Foreskin melanocyte (primary cell): ENCODE measurements at places on chromosomes 16 and 17.

GRCh38 chr17:29357821-29358232 lies 32.3 kb upstream of the TAOK1 start:
- peak; percentile 83 for DNase-seq

DNA sequence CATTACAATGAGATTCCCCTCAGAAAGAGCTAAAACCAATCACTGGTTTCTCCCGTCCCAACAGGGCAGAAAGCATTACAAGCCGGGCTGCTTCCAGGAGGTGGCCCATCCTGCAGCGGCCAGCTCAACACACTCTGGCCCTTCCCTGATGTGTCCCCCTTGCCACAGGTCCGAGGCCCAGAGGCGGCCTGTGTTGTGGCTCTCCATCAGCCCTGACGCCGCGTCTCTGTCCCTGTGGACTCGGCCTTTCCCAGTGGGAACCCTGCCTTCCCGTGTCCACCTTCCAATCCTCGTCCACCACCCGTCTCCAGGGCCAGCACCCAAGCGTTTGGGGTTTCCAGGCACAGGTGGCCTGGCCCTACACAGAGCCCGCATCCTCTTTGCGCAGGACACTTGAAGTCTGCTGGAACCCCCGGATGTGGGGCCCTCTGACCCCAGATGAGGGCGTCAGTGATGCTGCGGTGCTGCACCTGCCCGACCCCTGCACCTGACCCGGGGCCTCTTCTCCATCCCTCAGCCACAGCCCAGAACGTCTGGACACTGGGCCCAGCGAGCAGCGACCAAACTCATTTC lies 21.1 kb downstream of the RAB40B start:
- no peak for DNase-seq

- no peak for DNase-seq
These were observed 624 bp downstream of the G6PC3 start for GRCh38 chr17:44071198-44071520.

DNA sequence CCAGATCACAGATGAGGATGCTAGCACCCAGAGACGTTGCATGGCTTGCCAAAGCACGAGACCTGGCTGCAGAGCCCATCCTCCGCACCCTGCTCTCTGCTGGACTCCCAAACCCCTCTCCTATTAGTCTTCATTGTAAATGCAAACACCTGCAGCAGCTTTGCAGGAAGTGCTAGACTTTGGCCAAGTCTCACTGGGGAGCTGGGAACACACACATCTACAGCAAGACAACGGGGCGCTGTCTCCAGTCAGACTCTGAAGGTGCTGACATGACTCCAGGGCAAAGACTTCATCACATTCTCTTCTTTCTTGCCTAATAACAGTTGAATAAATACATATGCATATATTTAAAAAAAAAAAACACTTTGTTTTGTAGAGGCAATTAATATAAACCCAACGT lies 43.8 kb downstream of the CYTH1 start:
- DNase-seq = no peak

GRCh38 chr16:1150511-1150982 lies 2.4 kb upstream of the CACNA1H start:
- no peak for DNase-seq

- DNase-seq = no peak
These were observed 106.6 kb downstream of the N4BP1 start for GRCh38 chr16:48503336-48503735.

DNA sequence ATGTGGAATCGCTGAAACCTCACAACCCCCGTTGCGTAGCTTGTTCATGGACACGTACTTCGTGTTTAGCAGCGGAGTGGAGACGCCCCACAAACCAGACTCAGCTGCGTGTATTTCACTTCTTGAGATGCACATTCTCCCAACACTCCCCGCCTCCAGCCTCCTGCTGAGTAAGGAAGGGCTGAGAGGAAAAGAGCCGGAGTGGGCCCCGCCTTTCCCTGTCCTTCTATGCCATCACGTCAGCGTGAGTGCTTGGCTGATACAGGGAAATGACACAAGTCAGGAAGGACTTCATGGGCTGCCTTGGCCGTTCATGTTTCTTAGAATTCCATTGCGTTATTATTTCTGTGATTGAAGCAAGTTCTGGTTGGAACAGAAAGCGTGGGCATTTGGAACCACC lies 68.6 kb upstream of the CBX4 start:
- DNase-seq = no peak

DNA sequence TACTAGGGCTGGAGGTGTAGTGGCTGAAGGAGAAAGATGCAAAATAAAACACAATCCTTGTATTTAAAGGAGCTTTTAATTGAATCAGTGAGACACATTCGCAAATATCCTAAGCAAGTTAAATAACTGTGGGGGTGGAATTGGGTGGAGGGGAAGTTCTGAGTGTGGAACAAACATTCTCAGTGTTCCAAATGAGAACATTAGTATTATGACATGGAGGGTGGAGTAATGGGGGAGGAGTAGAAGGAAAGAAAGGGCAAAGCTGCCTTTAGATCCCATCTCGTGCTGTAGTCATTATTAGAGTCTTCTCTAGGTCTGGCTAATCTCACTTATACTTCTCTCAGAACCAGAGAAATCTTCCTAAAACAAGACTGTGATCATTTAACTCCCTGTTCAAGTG lies 169.7 kb downstream of the ANKFN1 start:
- DNase-seq = no peak

DNA sequence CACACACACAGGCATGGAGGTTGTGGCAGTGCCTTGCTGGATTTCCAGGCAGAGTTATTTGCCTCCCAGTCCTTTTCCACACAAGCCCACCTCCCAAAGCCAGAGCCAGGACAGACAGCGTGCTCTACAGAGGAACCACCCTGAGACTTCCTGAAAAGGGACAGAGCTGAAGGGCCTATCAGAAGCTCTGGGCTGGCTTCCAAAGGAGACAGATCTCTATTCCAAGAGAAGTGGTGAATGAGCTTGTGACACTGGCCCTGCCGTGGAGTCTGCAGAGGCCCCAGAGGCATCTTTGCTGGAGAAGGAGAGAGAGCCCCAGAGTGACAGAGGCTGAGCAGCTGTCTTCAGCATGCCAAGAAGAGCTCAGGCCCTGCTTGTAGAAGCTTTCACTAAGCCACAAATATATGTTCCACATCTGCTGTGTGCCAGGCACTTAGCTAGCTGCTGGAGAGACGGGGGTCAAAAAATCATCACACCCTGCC lies 8.3 kb upstream of the LPCAT2 start:
- DNase-seq = peak; percentile 76

DNA sequence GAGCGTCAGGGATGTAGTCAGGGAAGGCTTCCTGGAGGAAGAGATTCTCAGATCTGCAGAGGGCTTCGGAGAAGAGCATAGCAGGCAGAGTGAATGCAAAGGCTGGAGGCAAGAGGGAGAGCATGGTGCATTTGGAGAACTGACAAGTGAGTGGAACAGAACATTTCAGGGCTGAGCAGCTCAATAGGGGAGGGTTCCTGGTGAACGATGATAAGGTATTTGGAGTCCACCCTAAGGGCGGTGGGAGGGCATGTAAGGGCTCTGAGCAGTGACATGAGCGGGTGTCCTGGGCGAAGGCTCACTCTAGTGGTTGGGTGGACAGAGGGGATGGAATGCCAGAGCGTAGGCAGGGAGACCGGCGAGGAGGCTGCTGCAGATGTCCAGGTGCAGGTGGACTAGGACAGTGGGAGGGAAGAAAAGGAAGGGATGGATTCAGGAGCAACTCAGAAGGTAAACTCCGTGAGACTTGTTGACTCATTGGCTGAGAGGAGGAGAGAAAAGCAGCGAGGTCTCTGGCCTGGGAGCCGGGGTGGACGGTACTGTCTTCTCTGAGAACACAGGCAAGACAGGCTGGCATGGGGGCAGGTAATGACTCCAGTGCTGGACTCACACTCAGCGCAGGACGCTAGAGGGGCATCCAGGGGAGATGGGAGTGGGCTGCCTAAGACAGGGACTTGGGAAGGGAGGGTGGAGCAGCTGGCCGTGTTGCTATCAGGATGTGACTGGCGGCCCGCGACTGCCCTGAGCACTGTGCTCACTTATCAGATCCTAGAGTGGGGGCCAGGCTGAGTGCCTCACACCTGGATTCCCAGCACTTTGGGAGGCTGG lies 1.4 kb upstream of the PITPNA start:
- DNase-seq = no peak

GRCh38 chr17:1110862-1111598 lies 68.8 kb downstream of the ABR start:
- DNase-seq = peak; percentile 81

- DNase-seq = no peak
These were observed 32.5 kb downstream of the HOXB1 start for GRCh38 chr17:48498164-48498850.

GRCh38 chr17:37713028-37713431 lies 31.8 kb downstream of the HNF1B start:
- DNase-seq = peak; percentile 71

DNA sequence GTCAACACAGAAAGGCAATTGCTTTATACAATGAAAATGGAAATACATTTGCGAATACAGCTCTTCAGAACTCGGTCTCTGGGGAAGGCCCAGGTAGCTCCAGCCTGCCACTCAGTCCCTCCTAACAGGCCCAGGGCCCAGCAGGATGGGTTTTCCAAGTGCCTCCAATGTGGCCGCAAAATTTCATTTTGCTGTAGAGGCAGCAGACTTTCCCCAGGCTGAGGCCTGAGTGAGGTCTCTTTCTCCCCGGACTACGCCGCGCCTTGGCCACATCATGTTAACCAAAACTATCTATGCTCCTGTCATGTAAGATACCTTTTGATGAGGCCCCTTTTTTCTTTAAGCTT lies 606.0 kb upstream of the SALL1 start:
- no peak for DNase-seq

DNA sequence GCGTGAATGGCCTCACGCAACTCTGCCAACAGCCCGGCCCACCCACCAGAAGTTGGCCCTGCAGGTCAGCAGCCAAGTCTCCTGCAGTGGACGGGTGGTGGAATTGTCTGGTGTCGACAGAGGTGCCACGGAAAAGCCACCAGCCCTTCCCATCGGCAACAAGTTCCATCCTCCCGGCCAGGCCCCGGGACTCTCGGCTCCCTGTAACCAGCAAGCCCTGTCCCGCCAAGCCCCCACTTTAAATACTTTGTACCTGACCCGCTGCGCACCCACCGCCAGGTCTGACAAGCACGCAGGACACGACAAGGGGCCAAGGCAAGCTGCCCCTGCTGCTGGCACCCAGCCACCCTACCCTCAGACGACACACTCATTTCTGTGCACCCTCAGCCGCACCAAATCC lies 100.8 kb downstream of the RBFOX3 start:
- DNase-seq = no peak

DNA sequence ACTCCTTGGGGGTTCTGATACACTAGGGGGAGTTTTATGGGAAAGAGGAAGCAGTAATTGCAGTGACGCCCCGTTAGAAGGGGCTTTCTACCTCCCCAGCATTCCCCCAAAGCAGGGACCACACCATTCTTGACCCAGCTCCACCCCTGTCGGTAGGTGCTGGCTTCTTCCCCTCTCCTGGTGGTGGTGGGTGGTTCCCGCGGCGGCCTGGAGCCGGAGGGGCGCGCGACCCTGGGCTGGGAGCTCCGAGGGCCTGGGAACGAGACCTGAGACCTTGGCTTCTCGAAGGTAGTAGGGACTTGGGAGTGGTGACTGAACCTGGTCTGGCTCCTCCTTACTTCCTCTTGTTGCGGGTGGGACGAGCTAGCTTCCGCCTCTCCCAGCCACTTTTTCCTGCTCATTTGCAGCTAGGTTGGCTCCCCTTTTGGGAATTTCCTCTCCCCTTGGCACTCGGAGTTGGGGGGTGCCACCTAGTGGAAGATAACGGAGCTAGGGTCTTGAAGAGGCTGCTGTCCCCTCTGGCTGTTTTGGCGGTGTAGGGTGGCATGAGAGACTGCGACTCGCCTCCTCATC lies 438 bp downstream of the GRN start:
- peak; percentile 61 for DNase-seq

DNA sequence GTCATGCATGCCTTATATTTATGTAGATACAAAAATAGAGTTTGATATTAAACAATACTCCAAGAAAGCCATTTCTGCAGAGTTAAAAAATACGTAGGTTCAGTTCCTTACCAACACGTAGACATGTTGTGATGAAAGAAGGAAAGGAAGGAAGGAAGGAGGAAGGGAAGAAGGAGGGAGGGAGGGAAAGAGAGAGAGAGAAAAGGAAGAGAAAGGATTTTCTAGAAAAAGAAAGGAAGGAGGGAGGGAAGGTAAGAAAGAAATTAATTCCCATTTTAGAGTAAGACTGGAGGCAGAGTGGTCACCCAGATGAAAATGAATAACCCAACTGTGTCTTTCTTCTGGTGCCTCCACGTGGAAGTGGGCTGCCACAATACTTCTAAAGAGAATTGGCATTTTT lies 652.1 kb downstream of the WWOX start:
- DNase-seq = no peak
